GM23338 (cell line): ENCODE measurements at places on chromosomes 2 and 18.

DNA sequence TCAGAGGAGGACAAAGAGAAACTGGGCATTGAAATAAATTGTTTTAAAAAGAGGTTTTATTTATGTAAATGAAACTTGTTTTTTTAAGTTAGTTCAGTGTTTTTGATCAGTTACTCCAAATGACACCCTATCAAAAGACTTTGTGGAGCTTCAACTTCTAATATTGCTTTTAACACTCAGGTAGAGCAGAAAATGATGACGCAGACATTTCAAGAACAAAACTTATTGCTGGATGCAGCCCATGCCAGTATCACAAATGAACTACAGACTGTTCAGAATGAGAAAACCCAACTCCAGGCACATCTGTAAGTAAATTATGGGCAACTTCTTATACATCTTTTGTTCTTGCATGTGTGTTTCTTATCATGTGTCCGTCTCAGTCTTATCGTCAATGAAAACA is 36.4 kb downstream of the CCDC150 start:
- DNase-seq: no peak

GRCh38 chr2:33785201-33786106 is 186.4 kb upstream of the FAM98A start:
- no peak for DNase-seq

DNA sequence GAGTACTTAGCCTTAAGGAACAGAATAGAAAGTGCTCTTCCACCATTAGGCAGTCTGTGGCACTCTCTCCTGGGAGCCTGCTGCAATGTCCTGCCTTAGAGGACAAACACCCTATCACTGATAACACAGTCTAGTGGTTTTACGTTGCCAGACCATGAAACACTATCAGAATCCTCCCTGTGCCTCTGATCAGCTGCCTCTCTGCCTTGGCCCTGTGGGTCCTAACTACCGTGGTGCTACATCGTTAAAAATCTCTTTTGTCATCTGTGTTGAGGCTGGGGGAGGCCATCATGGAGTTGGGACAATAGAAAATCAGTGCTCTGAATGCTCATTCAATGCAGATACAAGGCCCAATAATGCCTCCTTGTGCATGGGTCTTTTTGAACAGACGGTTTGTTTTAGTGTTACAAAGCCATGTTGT is 11.9 kb upstream of the APCDD1 start:
- DNase-seq: no peak

DNA sequence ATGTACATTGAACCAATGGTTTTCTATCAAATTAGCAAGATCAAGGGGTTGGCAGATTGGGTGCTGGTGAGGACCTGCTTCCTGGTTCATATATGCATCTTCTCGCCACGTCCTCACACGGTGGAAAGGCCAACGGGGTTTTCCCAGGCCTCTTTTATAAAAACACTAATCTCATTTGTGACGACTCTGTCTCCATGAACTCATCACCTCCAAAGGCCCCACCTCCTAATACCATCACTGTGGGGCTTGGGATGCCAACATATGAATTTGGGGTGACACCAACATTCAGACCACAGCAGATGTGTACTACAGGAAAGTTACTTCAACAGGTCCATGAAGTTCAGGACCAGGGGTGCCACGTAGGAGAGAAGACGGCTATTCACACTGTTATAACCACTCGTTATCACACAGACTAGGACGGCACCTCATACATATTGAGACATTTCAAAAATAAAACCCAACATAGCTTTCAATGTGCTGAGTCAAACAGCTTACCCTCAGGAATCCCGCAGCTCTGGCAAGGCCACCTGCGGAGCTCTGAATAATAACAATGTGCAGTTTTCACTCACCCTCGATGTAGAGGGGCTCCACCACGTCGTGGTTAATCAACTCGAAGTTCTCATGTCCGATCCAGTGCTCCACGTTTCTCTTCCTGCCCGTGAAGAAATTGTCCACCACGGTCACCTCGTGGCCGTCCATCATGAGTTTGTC is 49.3 kb downstream of the UXS1 start:
- DNase-seq: no peak

- DNase-seq: no peak
Measured at GRCh38 chr2:166665991-166666940, 172.2 kb upstream of the SCN7A start.

- DNase-seq: no peak
Measured at GRCh38 chr2:235640377-235640776, 146.5 kb downstream of the AGAP1 start.

DNA sequence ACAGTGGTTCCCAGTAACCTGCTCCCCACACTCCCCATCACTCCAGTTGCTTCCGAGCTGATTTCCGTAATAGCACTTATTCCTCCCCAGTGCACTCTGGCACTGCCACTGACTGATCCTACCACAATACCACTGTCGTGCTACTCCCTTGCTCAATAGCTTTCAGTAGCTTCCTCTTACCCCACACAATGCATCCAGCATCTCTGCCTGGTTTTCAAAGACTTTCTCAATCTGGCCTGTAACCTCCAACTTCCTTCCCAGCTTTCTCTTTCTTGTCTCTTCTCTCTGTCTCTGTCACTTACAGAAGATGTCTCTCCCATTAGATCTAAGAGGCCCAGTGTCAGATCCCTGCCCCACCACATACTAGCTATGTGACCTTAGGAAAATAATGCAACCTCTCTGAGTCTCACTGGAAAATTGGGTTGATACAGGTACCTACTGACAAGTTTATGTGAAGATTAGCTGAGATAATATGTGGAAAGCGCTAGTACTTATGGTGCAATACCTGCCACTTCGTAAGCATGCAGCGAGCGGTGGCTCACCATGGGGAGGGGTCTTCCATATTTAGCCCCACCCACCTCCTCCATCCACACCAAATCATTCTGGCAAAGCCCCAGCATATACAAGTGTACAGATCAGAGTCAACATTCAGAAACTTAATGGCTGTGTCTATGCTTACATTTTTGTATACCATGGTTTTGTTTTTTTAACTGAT is 36.7 kb downstream of the SFXN5 start:
- DNase-seq: no peak

- DNase-seq: no peak
Measured at GRCh38 chr2:107989445-107989844, 3.1 kb downstream of the SLC5A7 start.

DNA sequence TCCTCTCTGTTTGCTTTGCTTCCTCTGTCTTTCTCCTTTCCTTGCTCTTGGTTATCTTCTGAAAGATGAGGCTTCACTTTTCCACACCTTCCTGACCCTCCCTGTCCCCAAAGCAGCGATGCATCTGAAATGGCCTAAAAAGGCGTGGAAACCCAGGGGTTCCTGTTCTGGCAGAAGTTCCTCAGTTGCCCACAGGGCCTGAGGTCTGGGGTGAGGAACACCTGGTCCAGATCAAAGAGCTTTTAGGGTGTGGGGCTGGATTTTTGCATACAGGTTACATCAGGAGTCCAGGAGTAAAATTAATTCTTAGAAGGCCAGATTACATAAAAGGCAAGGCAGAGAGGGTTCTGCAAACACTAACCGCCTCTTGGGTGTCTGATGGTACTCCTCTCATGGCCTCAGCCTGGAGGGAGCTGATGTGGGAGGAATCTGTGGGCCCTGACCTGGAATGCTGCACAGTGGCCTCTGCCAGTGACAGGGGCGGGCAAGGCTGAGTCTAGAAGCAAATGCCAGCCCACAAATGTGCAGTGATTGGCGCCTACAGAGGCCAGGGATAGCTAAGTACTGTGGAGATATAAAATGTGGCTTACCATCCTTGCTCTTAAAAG is 41.8 kb downstream of the INPP4A start:
- DNase-seq: no peak

- DNase-seq: no peak
Measured at GRCh38 chr2:176109946-176110345, 2.9 kb downstream of the HOXD11 start.

DNA sequence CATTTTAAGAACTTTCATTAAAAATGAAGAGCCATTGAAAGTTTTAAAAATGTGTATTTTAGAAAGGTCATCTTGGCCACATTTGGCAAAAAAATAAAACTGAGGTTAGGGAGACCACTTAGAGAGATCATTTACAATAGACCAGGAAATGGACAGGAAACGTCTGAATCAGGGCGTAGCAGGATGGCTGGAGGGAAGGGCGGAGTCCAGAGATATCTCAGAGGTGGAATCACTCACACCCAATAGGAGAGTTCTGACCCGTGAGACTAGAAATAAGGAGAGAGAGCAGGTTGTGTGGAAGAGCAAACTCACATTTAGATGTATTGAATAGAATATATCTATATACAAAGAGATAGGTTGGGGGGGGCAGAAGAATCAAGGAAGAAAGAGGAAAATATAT is 373.4 kb downstream of the METTL4 start:
- no peak for DNase-seq

- DNase-seq: no peak
Measured at GRCh38 chr2:24820598-24821432, 27.6 kb downstream of the CENPO start.

- no peak for DNase-seq
Measured at GRCh38 chr2:166862468-166863132, 25.7 kb upstream of the XIRP2 start.

DNA sequence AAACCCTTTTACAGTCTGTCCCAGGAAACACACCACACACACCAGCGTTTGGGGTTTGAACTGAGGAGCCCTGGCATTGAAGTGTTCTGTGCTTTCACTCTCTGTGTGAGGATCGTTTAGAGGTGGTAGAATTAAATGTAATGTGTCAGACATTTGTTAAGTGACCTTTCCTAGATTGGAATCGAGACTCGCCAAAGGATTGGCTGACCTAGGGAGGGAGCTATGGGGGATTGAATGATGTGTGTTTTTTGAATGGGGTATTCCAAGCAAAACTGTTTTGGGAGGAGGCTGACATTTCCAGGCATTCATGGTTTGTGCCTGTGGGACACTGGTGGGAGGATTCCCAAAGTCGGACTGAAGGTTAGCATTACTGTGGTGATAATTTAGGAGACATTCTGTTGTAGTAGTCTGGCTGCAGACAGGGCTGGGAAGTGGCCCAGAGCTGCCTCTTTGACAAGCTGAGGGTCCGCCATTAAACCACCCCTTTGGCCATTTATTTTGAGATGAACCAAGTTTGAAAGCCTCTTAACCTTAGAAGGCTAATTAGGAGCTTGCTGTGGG is 1.7 kb downstream of the MYO1B start:
- no peak for DNase-seq
